ENCODE measurements at places on chromosomes 1 and 21. TPM values are rescaled to one million over a fixed set of nuclear protein-coding genes. Genes with fewer than 3 reads are reported as not detected.

GRCh38 chr1:53986458-53986857 is 31.5 kb downstream of the LDLRAD1 start:
- H3K4me3 ChIP-seq: no peak overlapping the region
- no peak overlapping the region for H3K27ac ChIP-seq
- peaks cover 3% of the 10 kb centered on the region for H3K27me3 ChIP-seq
- H3K4me1 ChIP-seq: peaks cover 2% of the 10 kb centered on the region
- no peaks in the 10 kb centered on the region for H3K36me3 ChIP-seq

DNA sequence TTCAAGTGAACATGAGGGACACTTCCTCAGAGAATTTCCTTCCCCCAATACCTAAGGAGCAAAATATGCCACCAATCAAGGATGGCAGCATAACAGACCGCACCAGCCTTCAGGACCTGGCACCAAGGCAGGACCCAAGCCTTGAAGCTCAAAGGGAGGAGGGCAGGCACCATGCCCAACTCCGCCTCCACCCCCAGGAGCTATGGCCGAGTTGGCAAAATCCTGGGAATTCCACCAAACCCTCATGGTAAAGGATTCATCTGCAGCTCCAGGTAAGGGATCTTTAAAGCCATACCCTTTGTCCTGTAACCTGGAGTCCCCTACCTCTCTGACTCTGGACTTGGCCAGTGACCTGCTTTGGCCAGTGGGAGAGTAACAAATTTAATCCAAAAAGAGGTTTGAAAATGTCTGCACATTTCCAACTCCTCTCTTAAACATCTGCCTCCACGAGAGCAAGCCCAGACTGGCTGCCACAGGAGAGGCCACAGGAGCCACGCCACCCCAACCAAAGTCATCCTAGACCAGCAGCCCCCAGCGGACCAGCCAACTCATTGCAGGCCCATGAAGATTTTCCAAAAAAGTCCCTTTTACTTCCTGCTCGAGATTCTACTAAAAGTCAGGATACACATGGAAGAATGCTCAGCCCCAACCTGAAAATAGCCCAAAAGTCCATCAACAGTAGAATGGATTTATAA is 41.9 kb downstream of the NPHP4 start:
- H3K4me1 ChIP-seq: no peaks in the 10 kb centered on the region
- H3K4me3 ChIP-seq: no peak overlapping the region
- H3K27ac ChIP-seq: no peak overlapping the region
- no peaks in the 10 kb centered on the region for H3K27me3 ChIP-seq
- H3K36me3 ChIP-seq: no peaks in the 10 kb centered on the region

DNA sequence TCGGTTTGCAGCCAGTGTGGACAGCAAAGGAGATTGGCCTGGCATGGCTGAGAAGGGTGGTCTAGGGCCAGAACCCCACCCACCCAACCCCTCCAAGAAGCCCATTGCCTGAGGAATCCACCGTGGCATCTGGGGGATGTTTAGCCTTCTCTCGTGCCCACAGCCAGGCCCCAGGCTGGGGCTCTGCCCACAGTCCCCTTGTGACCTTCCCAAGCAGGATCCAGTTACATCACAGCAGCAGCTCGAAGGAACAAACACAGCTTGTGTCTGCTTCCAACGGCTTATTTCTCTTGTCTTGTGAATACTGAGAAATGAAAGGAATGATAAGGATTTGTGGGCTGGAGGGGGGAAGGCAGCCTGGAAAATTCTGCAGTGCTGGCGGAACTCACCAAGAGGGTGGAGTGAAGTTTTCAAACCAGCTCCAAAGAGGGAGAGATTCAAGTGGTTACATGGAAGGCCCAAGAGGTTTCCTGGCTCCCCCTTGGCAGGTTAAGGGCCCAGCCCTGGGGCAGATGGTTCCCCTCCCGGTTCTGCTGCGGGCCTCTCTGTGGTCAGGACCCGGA is 61.6 kb downstream of the DHRS3 start:
- no peaks in the 10 kb centered on the region for H3K27me3 ChIP-seq
- no peak overlapping the region for H3K27ac ChIP-seq
- DNase-seq: no peak
- H3K36me3 ChIP-seq: no peaks in the 10 kb centered on the region
- no peak overlapping the region for H3K4me3 ChIP-seq

DNA sequence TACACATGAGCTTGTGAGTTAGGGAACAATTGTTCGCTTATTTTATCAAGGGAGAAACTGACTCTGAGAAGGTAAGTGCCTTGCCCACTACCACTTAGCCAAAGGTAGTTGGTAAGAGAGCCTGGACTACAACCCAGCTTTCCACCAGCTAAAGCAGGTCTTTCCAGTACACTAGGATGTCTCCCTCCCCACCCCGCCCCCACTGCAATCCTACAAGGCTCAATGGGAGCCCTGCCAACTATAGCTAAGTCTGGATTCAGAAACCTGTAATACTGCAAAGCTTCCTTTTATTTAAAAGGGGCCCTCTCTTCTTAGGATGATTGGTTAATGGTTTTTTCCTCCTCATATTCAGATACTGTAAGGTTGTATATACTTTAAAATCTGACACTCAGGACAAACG is 102.0 kb upstream of the C8B start:
- no peak overlapping the region for H3K4me3 ChIP-seq
- no peaks in the 10 kb centered on the region for H3K36me3 ChIP-seq
- no peak overlapping the region for H3K27ac ChIP-seq
- H3K4me1 ChIP-seq: no peaks in the 10 kb centered on the region
- H3K27me3 ChIP-seq: no peaks in the 10 kb centered on the region
- DNase-seq: no peak

Gene ALG14
- 1.7 TPM for total RNA-seq

Gene XKR8
- total RNA-seq: 14.4 TPM

Gene C8B
- total RNA-seq: not detected
